Stimulated activated naive CD8-positive, alpha-beta T cell treated with anti-CD3 and anti-CD28 coated beads, Interleukin-15, Interleukin-2, amounts not matched to agents 100 U/mL and 50 U/mL, for 24 hours (primary cell): ENCODE measurements at places on chromosomes 5 and 9.

- DNase-seq = no peak
Observed at GRCh38 chr5:83955916-83956315, 235.3 kb upstream of the HAPLN1 start.

- no peak for DNase-seq
Observed at GRCh38 chr5:133977161-133977787, 8.8 kb upstream of the C5orf15 start.

GRCh38 chr5:171315386-171315891 is 6.4 kb downstream of the TLX3 start:
- DNase-seq = no peak

- no peak for DNase-seq
Observed at GRCh38 chr5:150123542-150123941, 32.1 kb downstream of the PDGFRB start.

DNA sequence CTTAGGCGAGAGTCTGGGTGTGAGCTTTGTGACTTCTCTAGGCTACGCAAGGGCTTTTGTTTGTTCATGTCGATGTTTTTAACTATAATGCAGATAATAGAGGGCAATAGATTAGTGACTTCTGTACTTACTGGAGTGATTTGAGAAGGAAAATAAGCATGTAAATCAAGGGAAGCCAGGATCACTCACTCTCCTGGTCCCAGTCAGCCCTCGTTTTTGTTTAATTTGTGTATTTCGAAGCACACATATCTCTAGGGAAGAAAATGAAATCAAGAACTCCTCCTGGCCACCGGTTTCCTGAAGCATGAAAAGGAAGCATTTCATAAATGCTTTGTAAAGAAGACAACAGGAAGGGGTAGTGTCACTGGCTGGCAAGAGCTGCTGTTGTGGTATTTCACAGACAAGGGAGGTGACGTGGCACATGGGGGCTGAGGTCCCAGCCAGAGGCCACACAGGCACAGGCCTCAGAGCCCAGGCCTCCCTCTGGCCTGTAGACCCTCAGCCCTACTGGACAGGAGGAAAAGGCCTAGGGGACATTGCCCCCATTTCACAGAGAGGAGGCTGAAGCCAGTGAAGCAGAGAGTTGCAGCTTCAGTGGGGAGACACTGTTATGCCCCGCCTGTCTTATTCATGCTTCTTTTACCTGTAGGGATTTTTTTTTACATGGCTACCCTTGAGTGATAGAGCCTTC is 34.1 kb downstream of the IRF1 start:
- DNase-seq = peak; percentile 53

- no peak for DNase-seq
Observed at GRCh38 chr5:6190838-6191237, 187.5 kb downstream of the MED10 start.

DNA sequence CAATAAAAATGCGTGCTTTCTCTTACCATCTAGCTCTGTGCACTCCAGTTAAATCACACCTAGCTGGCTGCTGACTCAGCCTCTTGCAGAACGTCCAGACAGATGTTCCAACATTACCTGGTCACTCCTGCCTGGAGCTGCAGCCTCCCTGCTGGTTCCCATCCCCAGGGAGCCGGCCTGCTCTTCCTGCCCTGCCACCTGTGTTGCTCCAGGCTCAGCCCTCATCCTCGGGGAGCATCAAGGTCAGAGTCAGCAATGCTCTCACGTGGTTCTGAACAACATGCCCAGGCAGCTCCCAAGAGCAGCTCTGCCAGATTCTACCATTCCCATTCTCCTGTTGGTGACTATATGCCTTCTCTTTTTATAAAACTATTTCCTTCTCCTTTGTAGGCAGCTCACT is 81.3 kb downstream of the GADD45G start:
- no peak for DNase-seq

DNA sequence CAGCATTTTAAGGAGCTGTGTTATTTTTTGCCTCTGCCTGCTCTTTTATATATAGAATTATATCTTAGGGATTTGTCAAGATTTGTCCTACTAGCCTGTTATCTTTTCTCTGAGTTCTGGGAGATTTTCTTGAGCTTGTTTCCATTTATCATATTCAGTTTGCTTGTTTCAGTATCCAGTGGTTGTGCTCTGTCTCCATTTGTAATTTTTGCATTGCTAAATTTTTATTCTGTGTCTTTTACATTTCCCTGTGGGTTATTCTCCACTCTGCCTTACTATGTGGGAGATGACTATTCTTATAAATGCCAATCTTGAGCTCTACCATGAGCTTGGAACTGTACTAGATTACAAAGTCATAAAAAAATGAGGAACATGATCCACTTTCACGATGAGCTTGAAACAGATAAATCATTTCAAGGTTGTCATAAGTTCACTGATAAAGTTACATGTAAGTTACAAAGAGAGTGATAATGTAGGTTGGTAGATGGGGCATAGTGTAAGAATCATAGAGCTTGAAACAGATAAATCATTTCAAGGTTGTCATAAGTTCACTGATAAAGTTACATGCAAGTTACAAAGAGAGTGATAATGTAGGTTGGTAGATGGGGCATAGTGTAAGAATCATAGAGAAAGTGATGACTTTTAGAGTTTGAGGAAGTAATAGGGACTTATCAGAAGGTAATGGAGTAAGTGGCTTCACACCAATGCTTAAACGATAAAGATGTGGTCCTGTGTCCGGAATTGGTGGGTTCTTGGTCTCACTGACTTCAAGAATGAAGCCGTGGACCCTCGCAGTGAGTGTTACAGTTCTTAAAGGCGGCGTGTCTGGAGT is 287.3 kb downstream of the ADGRV1 start:
- DNase-seq = no peak

- no peak for DNase-seq
Observed at GRCh38 chr9:16515879-16516301, 354.6 kb downstream of the BNC2 start.

- DNase-seq = no peak
Observed at GRCh38 chr5:85533341-85534047, 1084.2 kb upstream of the COX7C start.

DNA sequence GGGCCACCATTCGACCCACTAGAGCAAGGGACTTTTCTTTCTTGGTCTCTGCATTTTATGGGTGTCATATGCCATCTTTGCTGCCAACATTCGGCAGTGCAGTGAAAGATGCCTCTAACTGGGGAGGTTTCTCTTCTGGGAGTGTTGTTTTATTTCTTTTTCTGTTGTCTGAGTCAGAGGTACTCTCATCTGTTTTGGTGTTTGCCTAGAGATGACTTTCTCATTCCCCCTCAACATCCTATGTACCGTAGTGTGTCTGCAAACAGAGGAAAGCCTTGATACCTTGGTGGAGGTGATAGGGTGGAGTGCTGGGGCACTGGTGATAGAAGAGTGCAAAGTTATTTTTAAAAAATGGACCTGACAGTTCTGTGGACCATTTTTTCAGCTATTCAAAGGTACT is 182.1 kb downstream of the ARHGAP26 start:
- no peak for DNase-seq
